Tongue (tissue), 3 donors: ENCODE measurements at places on chromosomes 5 and 9.

DNA sequence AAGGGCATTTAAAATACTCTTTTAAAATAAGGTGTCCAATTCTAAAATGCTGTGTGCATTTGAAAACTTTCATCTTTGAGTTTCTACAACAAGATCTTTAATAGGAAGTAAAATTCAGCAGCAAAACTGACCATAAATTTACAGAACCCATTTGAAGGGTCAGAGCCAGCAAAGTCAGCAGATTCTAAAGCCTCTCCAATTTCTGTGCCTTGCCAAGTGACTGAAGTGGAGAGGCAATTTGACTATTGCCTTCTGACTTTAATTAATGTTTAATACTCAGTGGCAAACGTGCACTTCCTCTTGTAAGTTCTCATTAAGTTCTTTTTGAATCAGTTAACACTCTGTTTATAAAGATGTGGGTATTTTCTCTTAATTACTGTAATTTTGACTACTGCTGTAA lies 155.2 kb downstream of the BAAT start:
- DNase-seq: peak; percentile 22

DNA sequence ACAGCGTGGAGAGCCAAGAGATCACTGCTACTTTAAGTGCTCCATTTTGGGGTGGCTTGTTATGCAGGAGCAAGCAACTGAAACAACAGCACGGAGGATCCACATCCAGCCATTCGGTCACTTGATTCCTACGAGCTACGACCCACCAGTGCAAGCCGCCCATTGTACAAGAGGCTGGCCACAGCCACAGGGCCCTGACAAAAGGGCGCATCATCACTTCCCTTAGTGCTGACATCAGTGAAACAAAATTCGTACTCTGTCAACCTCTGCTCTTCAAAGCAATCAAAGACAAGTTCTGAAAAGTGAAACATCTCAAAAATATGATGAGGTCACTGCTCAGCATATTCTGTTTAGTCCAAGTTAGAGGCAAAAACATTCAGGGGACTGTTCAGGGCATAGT lies 168.4 kb downstream of the GADD45G start:
- no peak for DNase-seq

GRCh38 chr9:130689937-130690700 lies 3.5 kb upstream of the EXOSC2 start:
- DNase-seq: peak; percentile 89

GRCh38 chr5:172939071-172939470 lies 20.2 kb upstream of the RPL26L1 start:
- peak; percentile 69 for DNase-seq

- DNase-seq: peak; percentile 1
These were observed 216.3 kb downstream of the ISL1 start for GRCh38 chr5:51599587-51599986.

GRCh38 chr9:126609711-126610388 lies 3.9 kb upstream of the LMX1B start:
- DNase-seq: no peak

DNA sequence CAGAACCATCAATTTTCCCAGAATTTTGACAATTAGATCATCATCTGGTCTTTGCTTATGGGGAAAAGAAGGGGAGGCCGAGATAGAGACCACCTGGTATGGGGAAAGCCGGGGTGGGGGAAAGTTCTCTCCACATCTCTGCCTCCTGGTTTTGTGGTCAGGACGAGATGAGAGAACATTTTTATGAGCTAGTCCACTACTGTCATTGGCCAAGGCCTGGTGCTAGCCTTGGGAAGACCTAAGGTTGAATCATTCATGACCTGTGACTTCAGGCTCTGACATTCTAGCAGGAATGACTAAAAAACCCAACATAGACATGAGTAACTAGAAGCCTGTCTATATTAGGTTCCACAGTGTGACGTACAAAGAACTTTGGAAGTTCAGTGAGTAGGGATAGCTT lies 135.2 kb downstream of the PTTG1 start:
- DNase-seq: no peak

GRCh38 chr9:9592104-9592503 lies 1020.7 kb downstream of the PTPRD start:
- no peak for DNase-seq

GRCh38 chr5:168908207-168908606 lies 329.0 kb upstream of the PANK3 start:
- DNase-seq: no peak

- no peak for DNase-seq
These were observed 2.0 kb upstream of the GARNL3 start for GRCh38 chr9:127262602-127263001.

- peak; percentile 68 for DNase-seq
These were observed 25.8 kb upstream of the UGT3A1 start for GRCh38 chr5:36017004-36017403.

- DNase-seq: peak; percentile 92
These were observed 930 bp downstream of the SARDH start for GRCh38 chr9:133737071-133737773.

DNA sequence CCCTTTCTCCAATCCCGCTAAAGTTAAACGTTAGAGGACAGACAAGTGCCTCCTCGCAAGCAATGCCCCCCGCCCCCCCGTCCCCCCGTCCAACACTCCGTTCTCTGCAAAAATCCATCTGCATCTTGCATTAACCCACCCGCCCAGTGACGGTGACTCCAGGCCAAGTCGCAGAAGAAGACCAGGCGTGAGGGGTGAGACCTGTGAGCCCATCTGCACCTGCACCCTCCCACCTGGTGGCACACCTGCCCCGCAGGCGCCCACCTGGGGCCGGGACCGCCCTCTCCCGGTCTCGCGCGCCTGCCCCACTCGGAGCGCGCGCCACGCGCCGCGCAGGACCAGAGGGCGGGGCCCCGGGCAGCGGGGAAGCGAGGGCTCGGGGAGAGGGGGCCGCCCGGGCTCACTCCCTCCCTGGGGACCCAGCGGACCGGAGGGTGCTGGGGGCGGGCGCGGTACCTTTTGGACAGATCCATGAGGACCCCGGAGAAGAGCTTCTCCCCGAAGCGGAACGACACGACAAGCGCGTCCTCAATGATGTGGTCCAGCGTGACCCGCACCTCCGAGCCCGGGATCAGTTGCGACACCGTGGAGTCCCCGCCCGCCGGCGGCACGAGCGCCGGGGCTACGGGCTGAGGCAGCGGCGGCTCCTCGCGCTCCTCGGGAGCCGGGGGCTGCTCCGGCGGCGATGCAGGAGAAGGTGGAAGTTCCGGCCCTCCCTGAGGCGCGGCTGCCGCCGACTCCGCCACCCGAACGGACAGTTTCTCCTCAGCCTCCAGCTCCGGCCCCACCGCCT lies 705 bp downstream of the PWWP2A start:
- peak; percentile 53 for DNase-seq

- DNase-seq: no peak
These were observed 157.4 kb upstream of the OTULINL start for GRCh38 chr5:14424011-14424685.

DNA sequence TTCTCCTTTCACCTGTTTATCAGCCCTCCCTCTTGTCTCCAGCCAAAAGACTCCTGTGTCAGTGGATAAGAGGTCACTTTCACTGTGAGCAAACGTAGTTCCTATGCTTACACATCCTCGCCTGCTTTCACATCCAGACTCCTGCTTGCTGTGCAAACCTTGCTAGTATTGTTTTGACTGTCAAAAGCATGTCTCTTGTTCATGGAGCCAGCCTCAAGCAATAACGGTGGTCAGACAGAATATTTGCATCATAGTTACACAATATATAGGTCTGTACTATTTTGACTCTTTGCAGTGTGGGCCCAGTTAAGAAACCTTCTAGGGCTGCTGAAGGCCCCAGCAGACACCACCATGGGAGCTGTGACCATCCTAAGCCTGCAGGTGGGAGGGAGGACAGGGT lies 420.0 kb downstream of the SEMA5A start:
- DNase-seq: no peak

- DNase-seq: no peak
These were observed 1.9 kb upstream of the RFK start for GRCh38 chr9:76396144-76396543.

GRCh38 chr5:154842689-154843530 lies 7.5 kb downstream of the FAXDC2 start:
- DNase-seq: no peak

DNA sequence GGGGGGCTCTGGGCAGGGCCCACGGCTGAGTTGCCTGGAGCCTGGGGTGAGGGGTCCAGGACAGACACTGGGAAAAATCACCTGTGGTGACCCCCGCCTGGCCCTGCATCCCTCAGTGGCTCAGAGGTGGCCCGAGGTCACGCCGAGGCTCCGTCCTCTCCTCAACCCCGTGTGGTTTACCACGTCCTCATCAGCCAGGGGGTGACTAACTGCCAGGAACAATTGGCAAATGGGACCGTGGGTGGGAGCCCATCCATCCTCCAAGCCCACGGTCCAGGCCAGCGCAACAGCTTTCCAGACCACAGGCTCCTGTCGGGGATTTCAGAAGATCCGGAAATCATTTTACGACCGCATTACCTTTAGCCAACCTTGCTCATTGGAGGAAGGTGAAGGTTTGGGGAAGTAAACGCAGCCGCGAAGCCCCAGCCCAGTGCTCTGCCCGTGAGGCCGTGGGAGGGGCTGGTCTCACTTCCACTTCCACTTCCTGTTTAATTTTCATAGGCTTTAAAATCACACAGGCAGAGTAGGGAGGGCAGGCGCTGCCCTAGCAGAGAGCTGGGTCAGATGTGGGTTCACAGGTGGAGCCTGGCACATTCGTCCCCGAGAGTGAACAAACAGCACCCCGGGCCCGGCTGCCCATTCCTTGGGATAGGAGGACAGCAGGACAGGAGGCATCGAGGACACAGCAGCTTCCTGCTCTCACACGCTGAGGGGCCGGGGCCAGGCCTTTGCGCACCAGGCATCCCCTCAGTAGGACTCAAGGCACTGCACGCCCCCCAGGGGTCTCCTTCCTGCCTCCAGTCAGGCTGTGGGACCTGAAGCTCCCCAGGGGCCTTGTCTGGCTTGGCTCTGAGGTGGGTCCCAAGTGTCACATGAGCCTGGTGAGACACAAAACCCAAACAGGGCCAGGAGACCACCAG lies 19.8 kb upstream of the SLC9A3 start:
- no peak for DNase-seq

GRCh38 chr5:17436350-17436749 lies 61.7 kb upstream of the TAF11L2 start:
- DNase-seq: peak; percentile 12

DNA sequence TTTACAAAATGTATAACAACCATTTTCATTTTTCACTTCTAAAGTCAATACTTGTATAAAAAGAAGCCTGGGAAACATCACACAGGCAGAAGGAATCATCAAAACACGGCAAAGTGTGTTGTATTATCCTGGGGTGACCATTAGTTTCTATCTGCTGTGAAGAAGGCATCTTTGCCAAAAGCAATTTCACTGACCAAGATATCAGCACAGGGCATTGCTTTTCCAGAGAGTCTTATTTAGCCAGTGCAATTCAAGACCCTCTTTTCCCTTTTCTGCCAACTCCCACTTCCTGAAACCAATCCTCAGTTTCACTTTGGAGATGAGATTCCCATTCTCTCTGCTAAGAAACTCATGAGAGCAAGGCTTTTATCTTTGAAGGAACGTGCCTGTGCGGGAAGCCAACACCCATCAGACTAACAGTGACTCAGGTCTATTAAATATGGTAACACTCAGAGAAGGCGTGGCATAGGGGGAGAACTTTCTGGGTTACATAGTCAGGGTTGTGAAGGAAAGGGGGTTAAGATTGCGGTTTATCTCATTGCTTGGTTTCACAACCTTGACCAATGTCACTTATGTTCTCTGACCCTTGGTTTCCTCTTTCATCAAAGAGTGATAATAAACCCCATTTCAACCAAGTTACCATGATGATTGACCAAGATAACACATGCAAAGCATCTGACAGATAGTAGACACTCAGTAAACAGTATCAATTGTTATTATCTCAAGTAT lies 666.9 kb upstream of the KLF4 start:
- no peak for DNase-seq

DNA sequence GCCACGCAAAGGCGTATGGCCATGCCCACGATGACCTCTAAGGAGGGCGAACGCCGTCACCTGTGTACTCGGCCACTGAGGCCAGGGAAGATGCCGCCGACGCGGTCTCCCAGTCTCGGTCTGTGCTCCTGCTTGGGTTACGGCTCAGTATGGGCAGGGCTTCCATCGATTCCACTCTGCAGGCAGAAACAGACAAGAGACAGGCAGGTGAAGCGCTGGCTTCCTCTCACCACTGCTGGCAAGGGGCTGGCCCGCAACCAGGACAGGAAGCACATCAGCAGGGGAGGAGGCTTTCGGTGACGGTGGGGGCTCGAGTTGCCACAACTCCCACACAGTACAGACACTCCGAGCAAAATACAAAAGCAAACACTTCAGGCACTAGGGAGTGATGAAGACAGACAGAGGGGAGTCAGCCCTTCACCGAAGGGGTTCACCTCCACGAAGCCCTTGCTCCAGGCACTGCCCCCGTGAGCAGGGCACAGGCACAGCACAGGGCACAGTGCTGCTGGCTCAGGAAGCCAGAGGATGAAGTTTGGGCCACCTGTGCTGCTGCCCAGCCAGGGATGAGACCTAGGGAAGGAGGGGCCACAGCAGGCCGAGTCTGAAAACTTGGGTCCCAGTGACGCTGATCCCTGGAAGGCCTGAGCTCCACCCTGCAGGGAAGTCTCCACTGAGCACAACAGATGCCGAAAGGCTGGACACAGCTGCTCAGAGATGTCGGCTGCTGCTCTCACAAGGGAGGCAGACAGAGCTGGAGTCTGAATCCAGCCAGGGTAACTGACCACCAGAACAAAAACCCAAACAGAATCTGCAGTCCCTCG lies 91.3 kb downstream of the CAMSAP1 start:
- DNase-seq: peak; percentile 88

DNA sequence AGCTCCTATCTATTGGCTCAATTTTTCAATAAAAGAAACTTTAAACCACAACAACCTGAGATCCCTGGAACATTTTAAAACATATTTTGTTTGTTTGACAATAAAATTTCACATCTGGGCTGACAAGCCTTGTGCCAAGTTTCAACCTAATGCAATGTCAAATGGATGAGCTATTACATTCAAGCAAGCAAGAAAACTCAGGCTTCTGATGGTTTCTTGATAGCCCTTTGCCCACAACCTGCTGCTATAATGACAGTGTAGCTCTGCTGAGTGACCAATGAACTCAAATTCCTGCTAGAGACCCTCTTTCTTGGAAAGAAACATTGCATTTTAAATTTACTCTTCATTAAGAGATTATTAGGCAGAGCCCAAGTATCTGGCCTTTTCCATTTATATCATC lies 472.9 kb downstream of the ARHGEF28 start:
- no peak for DNase-seq

DNA sequence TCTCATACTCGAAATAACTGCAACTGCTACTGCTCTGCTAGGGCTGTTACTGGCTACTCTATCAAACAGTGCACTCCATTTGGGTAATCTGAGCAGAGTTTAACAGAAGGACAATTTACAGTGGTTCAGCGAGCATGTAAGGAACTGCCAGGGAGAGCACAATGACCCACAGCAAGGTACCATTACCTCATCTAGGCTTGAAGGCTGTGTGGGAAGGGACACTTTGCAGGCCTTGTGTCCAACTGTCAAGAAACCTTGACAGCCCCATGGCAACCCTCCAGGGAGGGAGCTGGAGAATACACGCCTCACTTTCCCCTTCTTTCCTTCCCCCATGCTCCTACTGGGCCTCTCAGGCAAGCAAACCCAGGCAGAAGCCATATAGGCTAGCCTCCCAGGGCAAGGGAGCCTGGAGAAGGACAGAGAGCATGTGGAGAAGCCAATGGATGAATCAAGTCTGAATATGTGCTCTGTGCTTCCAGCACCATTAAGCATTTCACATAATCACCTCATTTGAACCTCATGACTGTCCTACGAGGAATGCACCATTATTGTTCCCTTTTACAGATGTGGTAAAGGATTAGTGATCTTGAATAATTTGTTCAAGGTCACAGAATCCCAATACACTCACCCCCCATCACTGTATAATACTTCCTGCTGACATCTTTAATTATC lies 49.9 kb upstream of the JAK2 start:
- no peak for DNase-seq

GRCh38 chr5:97162045-97162444 lies 19.6 kb upstream of the LIX1 start:
- DNase-seq: peak; percentile 93
